Stimulated activated naive CD8-positive, alpha-beta T cell treated with anti-CD3 and anti-CD28 coated beads, Interleukin-15, amount 100 ng/mL, for 72 hours (primary cell): ENCODE measurements at places on chromosomes 12 and 14.

DNA sequence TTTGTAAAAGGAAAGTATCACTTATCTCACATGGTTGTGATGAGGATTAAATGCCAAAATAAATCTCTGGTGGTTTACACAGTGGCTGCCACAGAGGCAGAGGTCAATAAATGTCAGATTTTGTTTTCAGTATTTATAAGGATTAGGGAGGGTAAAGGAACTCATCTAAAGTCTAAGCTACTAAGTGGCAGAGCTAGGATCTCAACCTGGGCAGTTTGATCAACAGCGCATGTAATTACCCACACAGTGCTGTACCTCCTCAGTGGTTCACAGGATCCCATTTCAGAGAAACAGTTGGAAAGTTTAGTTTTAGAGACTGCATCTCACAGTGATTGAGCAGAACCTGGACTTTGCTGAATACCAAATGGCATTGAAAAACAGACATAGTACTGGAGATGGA is 44.9 kb upstream of the RIC8B start:
- DNase-seq, result no peak

- no peak for DNase-seq
Observed at GRCh38 chr14:104968541-104969401, 9.4 kb downstream of the AHNAK2 start.

GRCh38 chr14:68688872-68689371 is 103.9 kb downstream of the ZFP36L1 start:
- DNase-seq, result no peak

DNA sequence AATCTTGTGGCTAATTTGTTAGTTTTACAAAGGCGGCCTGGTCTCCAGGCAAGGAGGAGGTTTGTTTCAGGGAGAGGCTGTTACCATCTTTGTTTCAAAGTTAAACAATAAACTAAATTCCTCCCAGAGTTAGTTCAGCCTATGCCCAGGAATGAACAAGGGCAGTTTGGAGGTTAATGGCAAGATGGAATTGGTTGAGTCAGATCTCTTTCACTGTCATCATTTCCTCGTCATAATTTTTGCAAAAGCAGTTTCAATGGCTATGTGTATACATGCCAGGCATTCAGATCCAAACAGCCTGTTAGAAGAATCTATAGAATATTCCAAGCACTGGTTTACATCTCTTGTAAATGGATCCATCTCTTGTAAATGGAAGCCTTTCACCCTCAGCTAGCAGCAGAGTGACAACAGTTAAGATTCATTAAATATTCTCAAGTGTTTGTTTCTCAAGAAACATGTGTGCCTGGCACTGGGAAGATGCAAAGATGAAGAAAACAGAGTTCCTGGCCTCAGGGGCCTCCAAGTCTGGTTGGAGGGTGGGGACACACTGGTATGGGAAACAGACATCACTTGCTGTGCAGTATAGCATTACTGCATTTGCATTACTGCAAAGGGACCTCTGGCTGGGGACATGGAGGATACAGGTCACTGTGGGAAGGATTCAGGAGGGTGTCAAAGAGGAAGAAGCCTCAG is 65.8 kb downstream of the RIN3 start:
- no peak for DNase-seq

DNA sequence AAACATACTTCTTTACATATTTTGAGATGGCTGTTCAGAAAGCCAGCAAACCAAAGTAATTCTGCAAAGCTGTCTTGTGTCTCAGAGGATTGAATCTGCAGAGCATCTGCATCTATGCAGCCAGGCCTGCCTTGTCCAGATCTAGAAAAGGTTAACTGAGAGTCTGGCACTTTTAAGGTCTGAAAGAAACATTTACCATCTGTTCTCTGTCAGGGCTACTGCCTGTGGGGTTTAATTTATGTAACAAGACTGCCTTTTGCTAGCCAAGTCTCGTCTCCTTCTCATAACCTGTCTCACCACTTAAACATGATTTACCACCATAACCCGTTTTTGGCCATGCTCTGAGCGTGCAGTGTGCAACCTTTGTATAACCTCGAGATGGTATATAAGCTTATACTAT is 194.2 kb downstream of the SYT10 start:
- no peak for DNase-seq

- DNase-seq, result no peak
Observed at GRCh38 chr14:51725061-51725460, 73.4 kb downstream of the FRMD6 start.

- no peak for DNase-seq
Observed at GRCh38 chr12:22313286-22313962, 21.1 kb downstream of the ST8SIA1 start.

DNA sequence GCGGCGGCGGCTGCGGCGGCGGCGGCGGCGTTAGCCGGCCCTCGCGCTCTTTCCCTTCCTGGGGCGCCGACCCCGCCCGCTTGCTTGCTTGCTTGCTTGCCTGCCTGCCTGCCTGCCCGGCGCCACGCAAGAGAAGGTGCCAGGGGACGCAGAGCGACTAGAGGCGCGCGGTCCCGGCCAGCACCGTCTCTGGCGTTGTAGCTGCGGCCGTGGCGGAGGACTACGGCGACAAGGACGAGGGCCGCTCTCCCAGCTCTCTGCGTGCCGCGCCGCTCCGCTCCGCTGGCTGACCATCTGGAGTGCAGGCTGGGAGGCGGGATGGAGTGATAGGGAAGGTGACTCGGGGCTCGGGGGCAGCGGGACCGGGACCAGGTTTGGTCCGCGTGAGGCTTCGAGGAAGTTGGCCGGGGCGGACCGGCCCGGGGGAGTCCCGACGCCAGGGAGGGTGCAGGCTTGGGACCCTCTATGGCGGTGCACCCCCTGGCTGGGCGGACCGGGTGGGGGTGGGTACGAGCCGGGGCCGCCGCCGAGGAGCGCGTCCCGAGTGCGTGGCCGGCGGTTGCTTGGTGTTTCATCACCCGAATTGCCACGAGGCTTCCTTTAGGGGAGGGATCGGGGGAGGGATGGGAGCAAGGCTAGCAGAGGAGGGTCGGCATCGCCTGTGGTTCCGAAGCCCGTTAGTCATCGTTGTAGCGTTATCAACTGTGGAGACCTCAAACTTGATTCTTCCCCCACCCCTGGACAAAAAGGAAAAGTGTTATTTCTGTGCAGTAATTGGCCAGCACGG is 471 bp downstream of the XPOT start:
- peak; percentile 82 for DNase-seq

GRCh38 chr14:95307402-95308041 is 12.2 kb downstream of the CLMN start:
- no peak for DNase-seq

- peak; percentile 40 for DNase-seq
Observed at GRCh38 chr14:55446127-55446736, 5.8 kb upstream of the TBPL2 start.

GRCh38 chr14:105322791-105323556 is 8.4 kb downstream of the PACS2 start:
- DNase-seq, result no peak

- no peak for DNase-seq
Observed at GRCh38 chr14:77603654-77604255, 12.7 kb downstream of the SPTLC2 start.

- DNase-seq, result no peak
Observed at GRCh38 chr12:89250213-89250612, 102.1 kb downstream of the DUSP6 start.

GRCh38 chr12:2543801-2544200 is 251.0 kb upstream of the FKBP4 start:
- DNase-seq, result no peak

DNA sequence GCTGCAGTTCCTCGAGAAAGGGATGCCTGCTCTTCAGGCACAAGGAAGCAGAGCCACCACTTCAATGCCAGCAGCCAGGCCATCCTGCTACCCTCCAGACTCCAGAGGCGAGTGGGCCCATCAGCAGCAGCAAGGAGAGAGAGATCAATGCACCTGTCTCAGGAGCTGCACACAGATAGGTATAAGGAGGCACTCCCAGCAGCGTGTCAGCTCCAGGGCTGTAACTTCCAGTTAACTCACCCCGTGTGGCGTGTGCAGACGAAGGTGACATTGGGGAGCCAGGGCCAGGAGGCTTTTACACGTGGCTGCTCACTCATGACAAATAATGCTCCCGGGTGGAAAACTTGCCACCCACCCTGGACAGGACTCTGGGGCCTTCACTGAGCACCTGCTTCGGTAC is 24.2 kb downstream of the GALNT16 start:
- no peak for DNase-seq

GRCh38 chr12:114491916-114492315 is 86.0 kb upstream of the TBX5 start:
- DNase-seq, result no peak

- DNase-seq, result no peak
Observed at GRCh38 chr12:101855976-101856375, 21.4 kb upstream of the DRAM1 start.

DNA sequence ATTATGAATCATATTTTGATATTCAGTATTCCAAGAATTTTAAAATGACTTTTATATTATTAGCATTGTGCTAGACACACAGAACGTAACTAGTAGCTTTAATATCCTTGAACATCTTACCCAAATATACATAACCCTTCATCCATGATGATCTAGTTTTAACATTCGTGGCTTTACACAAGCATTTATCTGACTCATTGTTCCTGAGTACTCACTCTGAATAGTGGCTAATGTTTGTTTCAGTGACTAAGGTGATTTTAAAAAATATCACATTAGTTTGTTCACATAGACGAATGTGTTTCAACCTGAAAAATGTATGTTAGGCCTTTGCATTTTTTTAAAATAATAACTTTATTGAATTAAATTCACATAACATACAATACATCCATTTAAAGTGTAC is 80.0 kb upstream of the PTPRQ start:
- no peak for DNase-seq

GRCh38 chr12:91211866-91212265 is 29.2 kb upstream of the DCN start:
- DNase-seq, result no peak

DNA sequence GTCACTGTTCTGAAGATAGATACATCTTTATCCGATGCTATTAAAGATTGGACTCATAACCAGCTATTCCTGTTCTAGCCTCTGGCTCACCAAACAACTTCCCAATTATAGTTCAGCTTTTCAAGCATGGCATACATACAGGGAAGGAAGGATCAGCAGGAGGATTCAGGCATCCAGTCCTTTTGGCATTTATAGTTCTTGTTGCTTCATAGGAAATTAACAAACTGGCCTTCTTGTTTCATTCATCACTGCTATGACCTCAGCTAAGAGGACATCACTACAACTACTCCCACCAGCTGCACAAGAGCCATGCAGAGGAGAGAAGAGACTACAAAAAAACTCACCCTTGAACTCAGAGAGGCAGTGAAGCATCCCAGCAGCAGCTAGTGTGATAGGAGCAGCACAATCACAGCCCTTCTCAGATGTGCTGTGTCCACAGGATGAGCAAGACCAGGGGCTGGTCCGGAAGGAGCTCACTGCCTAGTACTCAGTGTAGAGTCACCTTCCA is 100.5 kb downstream of the SPTSSA start:
- DNase-seq, result no peak

GRCh38 chr14:63174760-63175191 is 29.5 kb upstream of the RHOJ start:
- DNase-seq, result no peak

- DNase-seq, result no peak
Observed at GRCh38 chr12:56087220-56087619, 7.3 kb downstream of the ERBB3 start.

DNA sequence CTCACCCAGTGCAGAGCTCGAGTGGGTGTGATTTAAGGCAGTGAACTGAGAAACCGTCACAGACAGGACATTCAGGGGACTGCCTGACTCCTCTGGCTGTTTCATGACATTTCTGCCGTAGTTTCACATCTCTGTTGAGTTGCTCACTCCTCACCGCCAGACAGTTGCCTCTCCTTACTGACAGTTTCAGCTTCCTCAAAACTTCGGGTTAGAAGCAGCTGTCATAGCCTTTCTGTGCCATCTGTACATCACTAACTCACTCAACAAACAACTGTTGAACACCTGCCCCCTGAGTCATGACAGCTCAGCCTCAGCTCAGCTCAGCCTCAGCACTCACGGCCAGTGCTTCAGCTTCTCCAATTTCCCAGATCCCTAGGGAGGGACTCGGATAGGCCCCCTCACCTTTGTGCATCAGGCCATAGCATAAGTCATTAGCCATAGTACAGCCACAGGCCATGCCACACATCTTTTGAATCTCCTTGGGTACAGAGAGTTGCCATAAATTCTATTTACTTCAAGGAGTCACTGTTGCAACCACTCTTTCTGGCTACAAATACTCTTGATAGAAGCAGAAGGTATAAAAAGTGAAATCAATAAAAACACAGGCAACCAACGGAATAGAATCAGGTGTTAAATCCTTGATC is 6.2 kb upstream of the SLC15A4 start:
- peak; percentile 36 for DNase-seq

DNA sequence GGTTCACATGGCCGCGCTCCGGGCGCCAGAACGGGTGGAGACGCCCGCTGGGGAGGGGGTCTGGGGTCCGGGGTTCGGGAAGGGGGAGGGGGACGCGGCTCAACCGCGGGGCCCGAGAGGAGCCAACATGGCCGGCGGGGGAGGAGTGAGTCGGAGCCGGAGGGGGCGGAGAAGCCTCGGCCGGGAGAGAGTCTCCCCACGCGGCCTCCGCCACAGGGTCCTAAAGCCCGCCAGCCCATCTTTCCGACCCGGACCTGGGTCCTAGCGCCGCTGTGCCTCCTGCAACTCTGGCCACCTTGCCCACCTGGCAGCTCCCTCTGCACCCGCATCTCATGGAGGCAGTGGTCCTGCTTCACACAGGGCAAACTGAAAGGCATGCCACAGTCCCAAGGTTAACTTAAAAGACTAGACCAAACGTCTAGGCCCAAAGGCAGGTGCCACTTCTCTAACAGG is at the start of gene BAZ2A:
Gene BAZ2A, minus strand, starts transcription at position 147 of the 453 bp plus-strand sequence. CDS start 12,796 bp downstream, outside the sequence.
- peak; percentile 82 for DNase-seq

DNA sequence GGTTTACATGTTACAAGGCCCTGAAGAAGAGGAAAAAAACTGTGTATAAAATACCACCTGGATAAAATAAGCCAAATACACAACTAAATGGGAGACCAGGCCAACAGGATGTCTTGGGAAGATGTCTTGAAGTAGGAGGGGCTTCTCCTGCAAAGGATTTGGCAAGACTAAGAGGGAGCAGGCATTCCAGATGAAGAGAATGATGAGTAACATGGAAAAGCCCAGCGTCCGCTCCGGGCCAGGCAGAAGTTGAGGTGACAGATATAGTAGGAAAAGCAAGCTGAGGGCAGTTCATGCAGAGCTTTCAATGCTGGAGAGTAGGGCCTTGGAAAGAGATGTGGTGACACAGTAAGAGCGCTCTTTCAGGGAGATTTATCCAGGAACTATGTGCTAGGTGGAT is 16.1 kb upstream of the EIF4B start:
- no peak for DNase-seq

DNA sequence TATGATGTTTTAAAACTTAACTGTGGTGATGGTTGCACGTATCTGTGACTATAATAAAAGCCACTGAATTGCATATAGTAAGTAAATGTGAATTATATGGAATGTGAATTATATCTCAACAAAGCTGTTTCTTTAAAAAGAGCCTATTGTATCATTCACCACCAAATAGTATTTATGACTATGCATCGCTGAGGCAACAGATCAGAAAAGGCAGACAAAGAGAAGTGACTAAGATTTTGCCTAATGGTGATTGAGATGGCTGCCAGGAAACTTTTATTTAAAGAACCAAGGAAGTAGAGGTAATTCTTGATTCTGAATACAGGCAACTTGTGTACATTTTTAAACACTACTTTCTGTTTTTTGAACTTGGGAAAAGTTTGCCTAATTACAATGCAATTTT is 31.7 kb downstream of the DHRS7 start:
- no peak for DNase-seq
